GM04503 (cell line): ENCODE measurements at places on chromosomes 6 and 20.
A peak's percentile ranks its signal among the peaks of the same experiment; 100 is the strongest.

DNA sequence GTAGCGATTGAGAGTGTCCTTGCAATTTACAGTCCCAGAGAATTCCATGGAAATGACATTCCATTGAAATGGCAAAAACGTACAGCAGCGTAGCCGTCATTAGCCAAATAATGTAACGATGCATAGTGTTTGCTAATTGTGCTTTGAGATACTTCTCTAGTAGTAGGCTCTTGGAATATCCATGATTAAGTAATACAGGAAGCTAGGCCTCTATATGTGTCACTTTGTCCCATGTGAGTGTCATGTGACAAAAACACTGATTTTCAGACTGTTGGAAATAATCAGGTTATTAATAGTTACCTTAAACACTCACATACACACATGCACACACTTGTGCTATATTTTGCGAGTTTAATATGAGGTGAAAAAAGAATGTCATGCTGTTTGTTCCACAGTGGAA, 35.2 kb downstream of the SLX4IP start:
- DNase-seq = no peak

DNA sequence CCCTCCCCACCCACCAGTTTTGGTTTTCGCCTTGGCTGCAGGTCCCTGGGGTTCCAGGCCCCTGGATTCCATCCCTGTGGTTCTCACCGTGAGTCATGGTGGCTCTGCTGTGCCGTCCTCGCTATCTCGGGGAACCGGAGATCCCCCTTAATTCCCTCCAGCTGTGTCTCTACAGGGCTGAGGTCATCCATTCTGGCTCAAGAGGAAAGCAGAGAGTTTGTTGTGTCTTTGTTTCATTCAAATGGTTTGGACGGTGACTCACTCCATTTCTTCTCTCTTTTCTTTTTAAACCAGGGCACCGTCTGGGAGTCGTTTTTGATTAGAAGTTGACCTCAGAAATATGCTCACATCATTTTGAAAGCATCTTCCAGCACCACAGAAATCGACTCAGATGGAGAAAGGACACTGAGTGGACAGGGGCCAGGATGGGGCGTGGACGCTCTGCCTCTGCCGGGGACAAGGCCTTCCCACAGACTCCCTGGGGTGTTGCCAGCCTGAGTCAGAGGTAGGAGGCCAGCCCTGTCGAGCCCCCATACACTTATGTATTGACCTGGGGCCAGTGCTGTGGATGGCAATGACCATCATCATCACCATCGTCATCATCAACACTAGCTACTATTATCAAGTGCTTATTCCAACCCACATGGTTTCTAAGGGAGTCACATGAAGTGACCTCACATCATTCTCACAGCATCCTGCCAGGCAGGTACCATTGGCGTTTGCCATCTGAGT, 176.2 kb downstream of the NFATC2 start:
- DNase-seq = peak; percentile 100

GRCh38 chr6:104423691-104424090, 436.0 kb downstream of the HACE1 start:
- DNase-seq = no peak

DNA sequence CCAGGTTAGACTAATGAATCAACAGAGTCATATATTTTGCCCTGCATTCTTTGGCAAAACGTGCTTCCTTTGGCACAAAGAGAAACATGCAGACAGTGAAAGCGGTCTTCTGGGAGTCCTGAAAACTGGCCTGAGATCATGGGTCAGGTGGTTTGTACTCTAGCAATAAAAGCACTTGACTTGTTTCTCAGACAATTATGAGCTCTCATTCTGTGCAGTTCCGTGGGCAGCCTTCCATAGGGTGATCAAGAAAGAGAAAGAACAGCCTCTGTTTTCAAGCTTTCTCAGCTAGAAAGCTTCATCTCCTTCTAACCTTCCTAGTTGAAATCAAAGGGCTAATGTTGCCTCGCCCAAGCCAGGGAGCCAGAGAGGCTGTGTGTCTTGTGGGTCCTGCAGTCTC, 62.7 kb upstream of the ISM1 start:
- DNase-seq = no peak

- no peak for DNase-seq
These were observed 124.4 kb downstream of the TRMT11 start for GRCh38 chr6:126110512-126111270.

DNA sequence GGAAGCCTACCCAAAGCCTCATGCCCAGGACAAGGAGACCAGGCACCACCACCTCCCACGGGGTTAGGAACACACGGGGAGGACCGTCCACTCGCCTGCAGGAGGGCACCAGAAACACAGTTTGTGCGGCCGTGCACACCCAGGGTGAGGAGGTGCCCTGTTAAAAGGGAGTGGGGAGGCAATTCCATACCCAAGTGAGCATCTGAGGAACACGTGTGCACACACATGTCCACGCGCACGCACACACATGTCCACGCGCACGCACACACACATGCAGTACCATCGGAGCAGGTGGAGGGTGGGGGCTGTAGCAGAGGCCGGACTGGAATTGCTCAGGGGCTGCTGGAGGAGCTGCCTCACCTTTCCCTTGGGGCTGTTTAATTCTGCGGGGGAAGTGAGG, 259.4 kb downstream of the TAF4 start:
- DNase-seq = no peak

GRCh38 chr6:110590821-110591351, 114.5 kb upstream of the SLC22A16 start:
- DNase-seq = no peak

GRCh38 chr20:57724610-57725405, 15.0 kb upstream of the PMEPA1 start:
- no peak for DNase-seq

GRCh38 chr6:163392533-163392932, 22.0 kb upstream of the QKI start:
- DNase-seq = no peak

- no peak for DNase-seq
These were observed 545.2 kb upstream of the MAN1A1 start for GRCh38 chr6:119894811-119895210.

DNA sequence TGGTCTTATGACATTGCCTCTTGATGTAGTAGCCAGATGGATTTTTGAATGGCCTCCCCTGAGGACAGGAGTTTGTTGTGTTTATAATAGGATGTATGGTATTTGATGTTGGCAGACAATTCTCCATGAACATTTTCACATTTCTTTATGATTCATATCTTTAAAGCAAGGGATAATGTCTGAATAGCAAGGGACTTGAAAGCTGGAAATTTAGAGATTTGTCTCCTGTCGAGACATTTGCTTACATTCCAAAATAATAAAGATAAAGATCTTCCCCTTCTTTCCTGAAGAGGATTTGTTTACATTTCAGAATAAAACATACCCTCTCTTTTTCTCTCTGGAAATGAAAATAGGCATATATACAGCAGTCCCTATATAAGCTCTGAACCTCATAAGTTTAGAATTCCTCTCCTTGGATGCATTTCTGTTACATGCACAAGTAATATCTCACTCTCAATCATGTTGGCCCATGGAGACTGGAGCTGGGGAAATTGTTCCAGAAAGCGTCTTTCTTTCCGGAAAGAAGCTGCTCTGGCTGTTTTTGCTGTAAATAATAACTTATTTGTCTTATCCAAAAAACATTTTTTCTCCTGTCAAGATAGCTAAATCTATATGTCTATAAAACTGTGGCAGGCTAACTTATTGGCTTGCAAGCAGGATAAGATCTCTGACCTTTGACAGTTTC, 42.5 kb upstream of the ASCC3 start:
- DNase-seq = no peak

GRCh38 chr6:69601132-69601531, 195.7 kb downstream of the LMBRD1 start:
- no peak for DNase-seq

DNA sequence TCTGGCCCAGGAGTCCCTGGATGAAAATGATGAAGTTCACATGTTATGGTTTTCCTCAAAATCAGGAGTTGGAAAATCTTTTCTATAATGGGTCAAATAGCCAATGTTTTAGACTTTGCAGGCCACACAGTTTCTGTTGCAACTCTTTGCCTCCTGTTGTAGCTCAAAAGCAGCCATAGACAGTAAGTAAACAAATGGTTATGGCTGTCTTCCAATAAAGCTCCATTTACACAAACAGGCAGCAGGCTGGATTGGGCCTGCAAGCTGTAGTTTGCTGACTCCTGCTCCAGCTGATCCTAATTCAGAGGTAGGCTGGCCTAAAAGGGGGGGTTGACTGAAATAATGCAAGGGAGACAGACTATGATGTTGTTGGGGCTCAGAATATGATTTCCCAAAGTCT, 33.0 kb downstream of the METTL24 start:
- peak; percentile 50 for DNase-seq

DNA sequence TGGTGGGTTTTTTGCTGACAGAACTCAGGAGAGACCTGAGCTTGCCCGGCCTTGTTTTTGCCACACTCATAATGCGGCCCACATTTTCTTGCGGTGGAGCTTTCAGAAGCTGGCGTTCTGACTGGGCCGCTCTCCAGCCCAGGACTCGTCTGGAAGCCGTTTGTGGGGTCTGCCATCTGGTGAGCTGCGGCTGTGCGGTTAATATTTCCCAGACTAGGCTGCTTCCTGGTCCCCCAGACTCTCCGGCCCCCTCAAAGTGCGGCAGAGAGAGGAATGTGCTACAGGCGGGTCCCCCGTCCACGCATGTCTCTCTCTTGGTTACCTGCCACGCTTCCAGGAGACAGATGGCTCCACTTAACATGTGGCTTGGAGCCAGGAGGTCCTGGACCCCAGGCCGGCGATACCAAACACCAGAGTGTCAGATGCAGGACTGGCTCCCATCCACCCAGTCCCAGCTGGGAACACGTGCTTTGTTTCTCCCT, 128.9 kb upstream of the PMEPA1 start:
- DNase-seq = no peak

DNA sequence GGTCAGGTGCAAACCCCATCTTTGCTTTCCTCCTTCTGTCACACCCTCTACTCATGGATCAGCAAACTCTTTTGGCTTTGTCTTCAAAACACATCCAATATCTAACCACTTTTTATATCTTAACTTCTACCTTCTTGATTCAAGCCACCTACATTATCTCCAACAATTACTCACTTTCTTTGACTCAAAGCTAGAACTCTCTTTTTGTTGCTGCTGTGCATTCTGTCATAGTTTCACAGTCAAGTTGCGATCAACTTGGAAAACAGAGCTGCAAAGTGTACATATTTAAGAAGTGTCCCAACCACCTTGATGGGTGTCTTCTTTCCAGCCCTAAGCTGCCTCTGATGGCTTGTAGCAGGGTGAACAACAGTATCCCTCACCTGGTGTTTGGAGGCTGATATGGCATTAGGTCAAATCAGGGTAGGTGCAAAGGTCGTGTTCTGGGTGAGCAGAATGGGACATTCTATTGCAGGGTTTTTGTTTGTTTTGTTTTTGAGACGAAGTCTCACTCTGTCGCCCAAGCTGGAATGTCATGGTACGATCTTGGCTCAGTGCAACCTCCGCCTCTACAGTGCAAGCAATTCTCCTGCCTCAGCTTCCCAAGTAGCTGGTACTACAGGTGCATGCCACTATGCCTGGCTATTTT, 43.4 kb upstream of the RALGAPA2 start:
- no peak for DNase-seq

DNA sequence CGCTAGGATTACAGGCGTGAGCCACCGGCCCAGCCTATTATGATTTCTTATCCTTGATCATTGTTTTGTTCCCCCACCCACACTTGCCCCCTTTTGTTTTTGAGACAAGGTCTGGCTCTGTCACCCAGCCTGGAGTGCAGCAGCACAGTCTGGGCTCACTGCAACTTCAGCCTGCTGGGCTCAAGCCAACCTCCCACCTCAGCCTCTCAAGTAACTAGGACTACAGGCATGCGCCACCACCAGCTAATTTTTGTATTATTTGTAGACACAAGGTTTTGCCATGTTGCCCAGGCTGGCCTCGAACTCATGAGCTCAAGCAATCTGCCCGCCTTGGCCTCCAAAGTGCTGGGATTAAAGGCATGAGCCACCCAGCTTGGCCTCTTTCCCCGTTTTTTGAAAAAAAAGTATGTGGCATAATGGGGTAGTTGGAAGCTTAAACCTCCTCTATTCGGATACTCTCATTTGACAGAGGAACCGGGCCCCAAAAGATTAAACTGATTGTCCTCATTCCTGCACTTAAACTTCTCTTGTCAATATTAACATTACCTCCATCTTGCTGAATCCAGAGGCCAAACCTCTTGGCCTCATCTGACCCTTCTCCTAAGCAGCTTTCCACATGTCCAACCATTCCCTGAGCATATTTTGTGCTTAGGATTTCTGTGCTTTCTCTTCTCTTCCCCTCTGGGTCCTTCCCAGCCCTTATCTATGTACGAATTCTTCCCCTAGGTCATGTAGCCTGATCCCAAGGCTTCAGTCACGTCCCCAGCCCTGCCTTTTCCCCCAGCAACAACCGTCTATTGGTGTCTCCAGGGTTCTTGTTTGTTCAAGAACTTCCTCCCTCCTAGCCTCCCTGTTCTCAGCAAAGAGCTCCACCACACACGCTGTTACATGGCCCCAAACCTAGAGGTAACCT, 6.1 kb upstream of the EZR start:
- no peak for DNase-seq

DNA sequence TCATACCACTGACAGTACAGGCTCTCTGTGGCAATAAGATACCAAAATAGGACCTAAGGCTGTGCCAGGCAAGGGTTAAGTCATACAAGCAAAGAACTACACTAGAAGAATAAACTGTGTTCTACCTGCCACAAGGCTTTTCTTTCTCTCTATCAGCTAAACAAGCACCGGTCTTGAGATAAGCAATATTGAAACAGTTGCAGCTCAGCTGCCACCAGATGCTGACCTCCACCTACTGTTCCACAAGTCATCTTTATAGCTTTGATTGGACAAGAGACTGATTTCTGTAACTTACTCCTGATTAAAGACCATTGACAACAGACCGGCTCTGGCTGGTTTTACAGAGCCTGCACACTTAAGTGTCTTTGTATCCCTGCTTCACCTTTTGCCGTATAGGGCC, 24.1 kb downstream of the SCP2D1 start:
- no peak for DNase-seq

DNA sequence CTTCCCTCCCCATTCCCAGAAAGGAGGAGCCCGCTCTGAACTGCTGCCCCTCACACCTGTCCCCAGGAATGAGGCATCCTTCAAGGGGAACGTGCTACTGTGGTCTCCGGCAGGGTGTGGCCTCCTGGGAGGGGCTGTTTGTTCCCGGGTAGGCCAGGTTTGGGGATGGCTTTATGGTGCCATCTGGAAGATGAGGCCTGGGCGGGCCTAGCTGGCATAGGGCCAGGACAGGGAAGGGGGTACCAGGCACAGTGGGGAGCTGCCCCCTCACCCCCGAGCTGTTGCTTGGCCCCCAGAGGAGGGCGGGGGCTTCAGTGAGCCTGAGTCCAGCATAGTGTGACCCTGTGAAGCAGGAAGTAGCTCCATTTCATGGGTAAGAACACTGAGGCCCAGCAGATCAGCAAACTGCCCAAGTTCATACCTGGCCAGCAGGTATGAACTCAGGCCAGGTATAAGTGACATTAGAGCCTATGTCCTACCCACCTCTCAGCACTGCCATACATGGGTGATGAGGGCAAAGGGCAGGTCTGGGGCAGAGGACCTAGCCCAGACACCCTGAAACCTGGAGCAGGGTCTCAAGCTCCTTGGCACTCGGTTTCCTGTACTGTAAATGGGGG, 17.5 kb upstream of the SPDEF start:
- no peak for DNase-seq
